Aorta (tissue), 5 donors: ENCODE measurements at places on chromosomes 4 and X. TPM values are rescaled to one million over a fixed set of nuclear protein-coding genes. Genes with fewer than 3 reads are reported as not detected.

SATL1 gene
- not detected for total RNA-seq

- DNase-seq = no peak
Measured at GRCh38 chr4:8640816-8641215, 48.3 kb downstream of the CPZ start.

- no peak for DNase-seq
Measured at GRCh38 chr4:57131849-57132742, 21.9 kb upstream of the IGFBP7 start.

GRCh38 chrX:50700921-50701320 is 113.1 kb downstream of the SHROOM4 start:
- DNase-seq = no peak

TRAM1L1 gene
- total RNA-seq = 1.0 TPM

DNA sequence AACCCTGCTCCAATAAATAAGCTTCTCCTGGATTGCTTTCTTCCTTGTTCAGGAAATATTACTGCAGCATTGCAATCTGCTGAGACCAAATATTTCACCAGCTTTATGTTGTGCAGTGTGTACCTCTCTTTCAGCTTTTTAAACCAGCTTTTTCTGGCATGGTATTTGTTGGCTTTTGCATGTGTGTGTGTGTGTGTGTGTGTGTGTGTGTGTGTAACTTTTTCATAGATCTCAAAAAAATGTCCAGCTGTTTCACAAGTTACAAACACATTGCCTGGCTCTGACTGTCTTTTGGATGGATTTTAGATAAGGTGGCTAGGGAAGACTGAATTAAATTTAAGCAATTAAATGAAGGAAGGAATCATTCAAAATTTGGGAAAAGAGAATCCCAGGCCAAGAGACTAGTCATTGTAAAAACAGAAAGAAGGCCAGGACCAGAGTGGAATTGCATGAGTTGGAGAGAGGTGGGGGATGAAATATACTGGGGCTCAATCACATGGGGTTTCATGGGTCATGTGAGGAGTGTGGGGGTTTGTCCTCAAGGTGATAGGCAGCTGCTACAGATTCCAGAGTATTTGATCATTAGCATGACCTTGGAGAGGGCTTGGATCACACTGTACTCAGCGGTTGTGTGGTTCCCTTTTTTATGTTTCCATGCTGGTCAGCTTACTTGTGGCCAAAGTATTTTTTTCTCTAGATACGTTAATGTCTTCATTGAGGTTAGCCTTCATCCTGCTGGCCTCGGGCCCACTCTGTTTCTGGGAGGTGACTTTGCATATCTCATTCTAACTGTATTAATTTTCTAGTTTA is 357.7 kb upstream of the BOD1L1 start:
- DNase-seq = no peak

- DNase-seq = no peak
Measured at GRCh38 chrX:107451731-107452130, 2.3 kb downstream of the FRMPD3 start.

DNA sequence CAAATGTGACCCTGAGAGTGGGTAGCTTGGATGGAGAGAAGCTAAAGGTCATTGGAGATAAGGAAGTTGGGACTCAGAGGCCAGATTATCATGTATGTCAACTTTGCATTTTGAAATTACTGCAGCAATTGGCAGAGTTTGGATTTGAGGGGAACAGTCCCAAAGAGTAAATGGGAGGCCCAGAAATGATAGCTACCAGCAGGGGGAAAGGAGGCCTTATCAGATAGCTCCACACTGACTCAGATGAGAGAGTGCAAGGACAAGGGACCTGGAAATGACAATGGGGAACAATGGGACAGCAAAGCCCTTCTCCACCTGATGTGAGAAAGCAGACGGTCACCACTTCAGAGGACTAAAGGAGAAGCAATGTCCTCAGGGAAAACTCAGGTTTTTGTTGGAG is 201.5 kb upstream of the JADE1 start:
- DNase-seq = no peak

DNA sequence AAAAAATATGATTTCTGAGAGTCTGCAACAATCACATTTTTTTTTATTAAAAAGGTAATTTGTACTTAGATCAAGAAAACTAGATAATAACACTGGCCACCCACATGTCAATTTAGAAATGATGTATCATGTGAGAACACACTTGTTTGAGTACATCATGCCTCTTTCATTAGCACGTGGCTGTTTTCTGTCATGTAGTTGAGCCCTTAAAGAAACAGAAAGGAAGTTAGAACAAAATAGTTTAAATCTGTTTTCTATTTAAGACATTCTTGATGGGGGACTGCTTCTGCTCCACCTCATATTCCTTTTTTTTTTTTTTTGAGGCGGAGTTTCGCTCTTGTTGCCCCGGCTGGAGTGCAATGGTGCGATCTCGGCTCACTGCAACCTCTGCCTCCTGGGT is 207.5 kb downstream of the NSUN7 start:
- no peak for DNase-seq

- DNase-seq = no peak
Measured at GRCh38 chrX:142256935-142257334, 51.8 kb upstream of the MAGEC2 start.

DNA sequence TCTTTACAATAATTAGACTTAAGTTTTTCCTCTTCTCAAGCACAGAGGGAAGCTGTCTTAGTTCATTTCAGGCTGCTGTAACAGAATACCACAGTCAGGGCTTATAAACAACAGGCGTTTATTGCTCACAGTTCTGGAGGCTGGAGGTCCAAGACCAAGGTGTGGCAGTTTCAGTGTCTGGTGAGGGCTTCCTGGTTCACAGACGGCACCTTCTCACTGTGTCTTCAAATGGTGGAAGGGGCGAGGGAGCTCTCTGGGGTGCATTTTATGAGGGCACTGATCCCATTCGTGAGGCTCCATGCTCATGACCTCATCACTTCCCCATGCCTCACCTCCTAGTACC is 115.7 kb upstream of the MXRA5 start:
- no peak for DNase-seq

CLGN gene
- 0.21 TPM for total RNA-seq

- no peak for DNase-seq
Measured at GRCh38 chr4:112190684-112191083, 40.9 kb upstream of the AP1AR start.

- DNase-seq = no peak
Measured at GRCh38 chr4:16217300-16218051, 8.8 kb downstream of the TAPT1 start.

EDA2R gene
- 6.2 TPM for total RNA-seq

- DNase-seq = no peak
Measured at GRCh38 chr4:109359040-109359646, 56.7 kb upstream of the COL25A1 start.

- no peak for DNase-seq
Measured at GRCh38 chr4:174461466-174462106, 60.7 kb downstream of the HPGD start.

GRCh38 chrX:102833136-102833535 is 103.9 kb upstream of the RAB40AL start:
- DNase-seq = no peak

DNA sequence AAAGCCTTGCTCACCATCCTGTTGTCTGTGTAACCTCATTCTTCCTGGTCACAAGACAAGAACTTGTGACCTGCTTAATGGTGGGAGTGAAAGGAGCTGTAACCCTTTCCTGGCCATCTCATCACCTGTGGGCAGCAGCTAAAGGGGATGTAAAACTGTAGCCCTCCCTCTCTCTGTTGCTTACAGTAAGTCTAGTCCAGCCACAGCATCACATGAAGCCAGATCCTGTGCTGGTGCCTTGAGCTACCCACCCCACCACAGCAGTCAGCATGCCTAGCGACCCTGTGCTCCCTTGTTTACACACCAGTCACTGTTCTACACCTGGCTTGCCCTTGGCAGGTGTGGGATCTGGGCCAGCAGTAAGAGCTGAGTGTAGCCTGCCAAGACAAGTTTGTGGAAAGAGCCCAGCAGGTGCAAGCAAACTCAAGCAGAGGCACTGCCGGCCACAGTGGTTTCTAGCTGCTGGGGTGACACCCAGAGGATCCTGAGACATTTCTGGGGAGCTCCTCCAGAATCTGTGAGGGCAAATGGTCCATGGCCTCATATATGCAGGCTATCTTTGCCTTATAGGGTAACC is 41.0 kb downstream of the UGT2B28 start:
- DNase-seq = no peak

MAGEB18 gene
- total RNA-seq = not detected

- DNase-seq = no peak
Measured at GRCh38 chr4:83266689-83267088, 17.9 kb downstream of the COQ2 start.

DNA sequence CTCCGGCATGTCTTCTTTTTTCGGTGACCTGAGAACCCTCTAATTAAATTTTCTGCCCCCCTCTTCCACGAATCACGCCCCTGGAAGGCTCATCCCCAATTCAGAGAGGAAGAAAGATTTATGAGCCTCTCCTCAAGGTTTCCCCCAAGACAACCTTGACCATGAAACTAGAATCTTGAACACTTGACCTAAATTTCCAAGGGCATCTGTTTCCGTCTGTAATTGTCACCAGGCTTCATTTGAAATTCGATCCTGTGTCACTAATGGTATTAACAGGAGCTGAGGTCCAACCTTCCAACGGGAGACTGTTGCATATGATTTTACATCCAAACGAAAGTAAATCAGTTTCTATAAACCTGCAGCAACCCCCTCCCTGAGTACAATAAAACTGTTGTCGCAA is 139.9 kb upstream of the ZIC3 start:
- DNase-seq = no peak

DNA sequence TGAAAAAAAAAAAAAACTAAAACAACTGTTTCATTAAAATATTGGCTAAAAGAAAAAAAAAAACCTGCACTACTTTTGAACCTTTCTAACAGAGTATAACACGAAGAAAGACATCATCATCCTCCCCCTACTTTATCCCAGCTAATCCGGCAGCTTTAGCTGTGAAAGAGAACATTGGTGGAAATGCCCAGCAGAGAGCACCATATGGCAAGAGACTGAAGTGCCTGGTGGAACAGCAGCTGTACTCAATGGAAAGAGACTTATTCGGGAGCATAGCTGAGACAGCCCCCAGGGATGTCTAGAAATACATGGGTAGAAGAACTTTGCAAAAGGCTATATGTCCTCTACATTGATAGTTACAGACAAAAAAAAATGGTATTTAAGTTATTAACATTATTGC is 30.3 kb downstream of the STPG2 start:
- DNase-seq = no peak

GRCh38 chrX:101462892-101463291 is 22.4 kb upstream of the ARMCX4 start:
- DNase-seq = no peak

RS1 gene
- total RNA-seq = not detected

DNA sequence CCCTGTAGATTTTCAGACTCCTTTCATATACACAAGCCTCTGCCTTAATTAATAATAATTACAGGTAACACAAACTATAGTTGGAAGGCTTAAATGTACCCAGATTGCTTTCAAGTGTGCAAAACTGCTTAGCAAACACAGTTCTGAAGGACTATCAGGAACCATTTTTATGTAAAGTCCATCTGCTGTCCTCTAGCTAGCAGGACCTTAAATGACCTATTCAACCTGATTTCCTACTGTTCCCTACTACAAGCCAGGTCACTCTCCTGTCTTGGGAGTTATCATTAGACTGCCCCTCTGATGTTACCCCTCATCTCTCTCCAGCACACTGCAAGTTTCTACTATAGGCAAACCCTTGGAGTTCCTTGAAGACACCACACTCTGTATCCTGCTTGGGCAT is 157.3 kb downstream of the GBA3 start:
- DNase-seq = no peak

MGAT4D gene
- total RNA-seq = not detected

- no peak for DNase-seq
Measured at GRCh38 chr4:172850838-172851237, 317.8 kb upstream of the GALNT7 start.

DNA sequence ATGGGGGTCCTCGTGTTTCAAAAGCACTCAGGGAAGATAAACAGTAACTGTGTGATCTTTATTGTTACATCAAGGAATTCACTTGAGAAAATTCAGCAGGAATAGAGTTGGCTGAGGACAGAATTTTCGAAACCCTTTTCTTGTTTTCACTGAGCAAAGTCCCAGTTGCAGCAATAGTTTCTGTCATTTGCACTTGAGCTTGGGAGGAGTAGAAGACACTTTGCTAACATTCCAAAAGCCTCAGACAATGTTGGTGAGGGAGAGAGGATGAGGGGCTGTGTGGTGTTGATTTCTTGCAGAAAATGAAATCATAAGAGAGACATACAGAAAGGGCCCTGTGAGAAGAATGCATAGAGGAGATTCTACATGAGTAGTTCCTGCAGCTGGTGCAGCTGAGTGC is 151.9 kb upstream of the DIPK2B start:
- DNase-seq = no peak

DNA sequence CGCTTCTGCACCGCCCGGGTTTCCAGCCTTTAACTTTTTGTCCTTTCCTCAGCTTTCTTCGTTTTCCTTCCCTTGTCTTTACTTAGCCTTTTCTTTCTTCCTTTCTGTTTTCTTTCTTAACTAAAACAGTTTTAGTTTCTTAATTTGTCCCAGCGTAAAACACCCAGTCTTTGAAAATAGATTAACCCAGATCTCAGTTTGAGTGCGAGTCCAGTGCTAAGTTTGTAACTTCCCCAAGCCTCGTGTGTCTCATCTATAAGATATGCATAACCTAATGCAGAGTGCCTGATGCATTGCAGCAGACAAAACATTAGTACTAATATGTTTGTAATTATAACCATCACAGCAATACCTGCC is 460 bp upstream of the GEMIN8 start:
- no peak for DNase-seq

DNA sequence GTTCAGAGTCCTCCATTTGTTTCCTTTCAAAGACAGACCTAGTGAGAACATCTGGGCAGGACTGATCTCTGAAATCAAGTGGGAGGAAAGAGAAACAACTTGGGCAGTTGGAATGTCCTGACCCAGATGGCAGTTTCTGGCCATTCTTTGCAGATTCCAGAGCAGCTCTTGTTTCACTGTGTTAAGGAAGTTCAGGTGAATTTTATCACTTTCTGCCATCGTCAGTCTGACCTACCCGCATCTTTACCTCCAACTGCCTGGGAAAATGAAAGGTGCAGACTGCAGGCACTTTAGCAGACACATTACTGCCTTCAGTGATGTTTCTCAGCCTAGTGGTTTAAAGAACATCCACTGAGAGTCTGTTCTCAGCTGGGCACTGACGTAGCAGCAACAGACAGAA is 216.2 kb downstream of the CEP135 start:
- no peak for DNase-seq

GRCh38 chrX:102517326-102517725 is 787 bp upstream of the TMSB15A start:
- no peak for DNase-seq

DNA sequence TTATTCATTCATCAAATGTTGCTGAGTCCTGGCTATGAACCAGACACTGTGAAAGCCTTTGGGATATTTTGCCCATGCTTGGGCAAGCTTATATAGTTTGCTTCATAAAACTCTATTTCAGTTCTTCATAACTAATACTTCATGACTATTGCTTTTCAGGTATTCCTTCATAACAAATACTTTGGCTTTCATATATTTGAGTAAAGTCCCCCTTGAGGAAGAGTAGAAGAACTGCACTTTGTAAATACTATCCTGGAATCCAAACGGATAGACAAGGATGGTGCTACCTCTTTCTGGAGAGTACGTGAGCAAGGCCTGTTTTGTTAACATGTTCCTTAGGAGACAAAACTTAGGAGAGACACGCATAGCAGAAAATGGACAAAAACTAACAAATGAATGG is 1.7 kb upstream of the AFP start:
- no peak for DNase-seq
